GM04504 (cell line): ENCODE measurements at places on chromosomes 12 and 14.

DNA sequence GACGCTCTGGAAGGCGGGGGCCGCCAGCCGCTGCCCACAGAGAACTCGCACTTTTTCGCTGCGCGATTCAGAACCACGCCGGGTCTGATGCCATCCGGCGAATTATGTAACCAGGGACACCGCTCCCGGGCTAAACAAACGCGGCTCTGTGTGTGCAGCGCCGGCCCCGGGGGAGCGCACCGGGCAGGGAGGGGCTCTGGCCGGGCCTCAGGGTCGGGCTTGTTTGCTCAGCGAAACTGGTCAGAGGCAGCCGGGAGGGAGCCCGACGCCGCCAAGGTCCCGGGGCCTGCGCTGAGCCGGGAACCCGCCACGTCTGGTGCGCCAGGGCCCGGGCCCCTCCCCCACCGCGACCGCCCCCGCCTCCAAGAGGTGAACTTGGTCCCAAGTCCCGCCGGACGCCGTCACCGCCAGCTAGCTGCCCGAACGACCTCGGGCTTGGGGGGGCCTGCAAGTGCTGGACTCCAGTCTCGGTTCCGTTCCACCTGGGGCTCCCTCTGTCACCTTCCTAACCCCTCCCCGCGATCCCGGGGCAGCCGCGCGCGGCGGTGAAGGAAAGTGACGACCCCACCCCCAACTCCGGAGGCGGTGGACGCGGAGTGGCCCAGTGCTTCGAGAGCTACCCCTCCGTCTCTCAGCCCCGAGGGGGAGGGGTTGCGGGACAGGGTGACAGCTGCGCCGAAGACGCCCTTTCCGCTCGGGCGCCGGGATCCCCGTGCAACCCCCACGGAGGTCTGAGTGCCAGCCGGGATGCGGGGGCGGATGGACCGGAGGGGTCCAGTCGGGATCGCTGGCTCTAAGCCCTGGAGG, 848 bp downstream of the CTDSP2 start:
- DNase-seq = no peak

DNA sequence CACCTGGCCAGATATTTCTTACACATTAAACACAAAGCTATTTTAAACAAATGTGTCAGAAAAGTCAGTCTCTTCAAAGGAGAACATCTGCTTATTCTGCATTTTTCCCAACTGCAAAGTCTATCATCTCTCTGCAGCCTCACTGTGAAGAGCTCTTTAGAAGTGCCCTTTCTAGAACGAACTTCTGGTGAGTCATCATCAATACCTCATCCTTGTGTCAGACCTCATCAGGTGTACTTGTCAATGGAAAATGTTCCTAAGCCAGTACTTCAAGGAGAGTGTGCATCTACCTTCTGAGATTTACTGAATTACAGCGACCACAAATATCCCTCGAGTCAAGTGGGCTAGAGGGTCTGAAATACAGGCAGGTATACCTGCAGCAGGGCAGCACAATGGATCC, 457.3 kb downstream of the LRIG3 start:
- DNase-seq = no peak

GRCh38 chr12:116582610-116583009, 23.4 kb downstream of the MAP1LC3B2 start:
- no peak for DNase-seq

- no peak for DNase-seq
Observed at GRCh38 chr14:38944691-38945090, 158.3 kb downstream of the SEC23A start.

- DNase-seq = no peak
Observed at GRCh38 chr14:81837304-81837703, 303.7 kb upstream of the SEL1L start.

GRCh38 chr14:73619524-73619923, 7.2 kb downstream of the ACOT6 start:
- no peak for DNase-seq

GRCh38 chr14:103556946-103557758, 5.3 kb downstream of the BAG5 start:
- DNase-seq = no peak

DNA sequence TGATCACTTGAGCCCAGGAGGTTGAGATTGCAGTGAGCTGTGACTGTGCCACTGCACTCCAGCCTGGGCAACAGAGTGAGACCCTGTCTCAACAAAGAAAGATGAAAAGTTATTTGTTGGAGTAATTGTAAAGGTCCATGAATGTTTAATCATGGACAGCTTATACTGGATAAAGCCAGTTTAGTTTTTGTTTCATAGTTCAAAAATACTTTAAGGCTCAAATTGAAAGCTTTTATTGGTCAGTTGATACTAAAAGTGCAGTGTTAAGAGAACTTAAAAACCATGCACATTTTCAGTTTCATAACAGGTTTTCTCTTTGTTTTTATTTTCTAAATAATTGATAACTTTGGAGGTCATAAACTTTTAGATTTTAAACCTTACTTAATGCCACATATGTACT, 108.4 kb downstream of the MON2 start:
- no peak for DNase-seq

- no peak for DNase-seq
Observed at GRCh38 chr12:112116232-112117060, 7.9 kb upstream of the NAA25 start.
